Breast epithelium (tissue), 4 donors: ENCODE measurements at places on chromosomes 6 and 20. TPM values are rescaled to one million over a fixed set of nuclear protein-coding genes. Genes with fewer than 3 reads are reported as not detected.

DNA sequence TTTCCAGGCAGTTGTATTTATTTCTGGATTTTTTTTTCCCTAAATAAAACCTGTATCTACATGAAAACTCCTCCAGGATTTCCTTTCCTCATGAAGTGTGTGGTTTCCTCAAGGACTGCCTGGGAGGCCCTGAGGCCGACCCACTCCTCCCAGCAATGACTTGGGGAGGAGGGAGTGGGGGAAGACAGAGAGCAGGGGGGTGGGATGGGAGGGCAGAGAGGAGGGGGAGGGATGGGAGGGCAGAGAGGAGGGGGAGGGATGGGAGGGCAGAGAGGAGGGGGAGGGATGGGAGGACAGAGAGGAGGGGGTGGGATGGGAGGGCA is 161.8 kb upstream of the AGPAT4 start:
- no peaks in the 10 kb centered on the region for H3K27me3 ChIP-seq
- H3K4me3 ChIP-seq, result no peak overlapping the region
- peaks cover 3% of the 10 kb centered on the region for H3K4me1 ChIP-seq
- H3K36me3 ChIP-seq, result no peaks in the 10 kb centered on the region
- peak overlapping the region; percentile 74 for H3K27ac ChIP-seq
- no peak for DNase-seq

TRMT11 gene
- 39.7 TPM for total RNA-seq

GRCh38 chr6:2158596-2159271 is 86.7 kb downstream of the GMDS start:
- no peaks in the 10 kb centered on the region for H3K36me3 ChIP-seq
- H3K4me3 ChIP-seq, result no peak overlapping the region
- no peak overlapping the region for H3K27ac ChIP-seq
- H3K27me3 ChIP-seq, result no peaks in the 10 kb centered on the region
- DNase-seq, result no peak

GRCh38 chr6:147752689-147753403 is 244.4 kb downstream of the SAMD5 start:
- no peak overlapping the region for H3K27ac ChIP-seq
- no peaks in the 10 kb centered on the region for H3K27me3 ChIP-seq
- no peak overlapping the region for H3K4me3 ChIP-seq

LY6G5C gene
- total RNA-seq, result 1.9 TPM

HRH3 gene
- total RNA-seq, result not detected

- H3K27ac ChIP-seq, result no peak overlapping the region
- no peaks in the 10 kb centered on the region for H3K36me3 ChIP-seq
Measured at GRCh38 chr20:56943946-56944945, 315.1 kb downstream of the TFAP2C start.

DUSP15 gene
- total RNA-seq, result 1.9 TPM

DNA sequence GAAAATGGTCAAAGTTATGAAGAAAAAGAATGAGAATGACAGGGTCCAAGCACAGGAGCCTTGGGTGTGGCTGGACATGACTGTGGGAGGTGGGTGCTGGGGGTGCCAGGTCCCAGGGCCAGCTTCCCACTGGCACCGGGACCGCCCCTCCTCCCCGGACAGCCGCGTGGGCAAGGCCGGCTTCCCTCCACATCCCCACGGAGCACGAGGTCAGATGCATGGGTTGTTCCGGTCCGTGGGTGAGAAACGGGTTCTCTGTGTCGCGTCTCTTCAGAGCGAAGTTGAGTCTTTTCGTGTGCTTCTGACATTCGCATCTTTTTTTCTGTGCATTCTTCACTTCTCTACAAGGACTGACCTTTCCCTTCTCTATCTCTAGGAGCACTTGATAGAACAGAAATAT is 30.1 kb downstream of the KIF25 start:
- DNase-seq, result peak; percentile 2
- no peaks in the 10 kb centered on the region for H3K4me1 ChIP-seq
- no peaks in the 10 kb centered on the region for H3K36me3 ChIP-seq
- no peak overlapping the region for H3K27ac ChIP-seq

GRCh38 chr20:5153612-5154542 is 27.1 kb downstream of the CDS2 start:
- no peak overlapping the region for H3K4me3 ChIP-seq
- H3K27me3 ChIP-seq, result no peaks in the 10 kb centered on the region
- H3K36me3 ChIP-seq, result no peaks in the 10 kb centered on the region

MAN1A1 gene
- 481 TPM for total RNA-seq

ZFAND3 gene
- 36.0 TPM for total RNA-seq

DNA sequence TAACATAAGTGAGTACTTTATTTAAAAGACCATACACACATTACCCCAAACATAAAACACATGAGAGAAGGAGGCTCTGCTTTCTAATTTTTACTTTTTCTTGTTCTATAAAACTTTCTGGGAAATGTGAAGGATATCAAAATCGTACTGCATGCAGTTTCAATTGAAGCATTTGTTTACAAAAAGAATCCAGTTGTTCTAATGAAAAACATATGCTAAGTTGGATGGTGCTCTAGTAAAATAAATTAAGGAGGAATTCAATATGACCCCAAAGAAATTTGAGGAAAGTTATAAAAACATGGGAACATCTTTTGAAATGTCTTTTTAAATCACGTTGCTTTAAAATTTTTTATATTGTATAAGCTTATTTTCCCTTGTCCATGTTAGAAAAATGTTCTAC is 37.6 kb downstream of the OR2B6 start:
- DNase-seq, result no peak
- no peak overlapping the region for H3K27ac ChIP-seq
- no peak overlapping the region for H3K4me3 ChIP-seq
- no peaks in the 10 kb centered on the region for H3K4me1 ChIP-seq
- H3K36me3 ChIP-seq, result no peaks in the 10 kb centered on the region

PAK5 gene
- not detected for total RNA-seq

DNA sequence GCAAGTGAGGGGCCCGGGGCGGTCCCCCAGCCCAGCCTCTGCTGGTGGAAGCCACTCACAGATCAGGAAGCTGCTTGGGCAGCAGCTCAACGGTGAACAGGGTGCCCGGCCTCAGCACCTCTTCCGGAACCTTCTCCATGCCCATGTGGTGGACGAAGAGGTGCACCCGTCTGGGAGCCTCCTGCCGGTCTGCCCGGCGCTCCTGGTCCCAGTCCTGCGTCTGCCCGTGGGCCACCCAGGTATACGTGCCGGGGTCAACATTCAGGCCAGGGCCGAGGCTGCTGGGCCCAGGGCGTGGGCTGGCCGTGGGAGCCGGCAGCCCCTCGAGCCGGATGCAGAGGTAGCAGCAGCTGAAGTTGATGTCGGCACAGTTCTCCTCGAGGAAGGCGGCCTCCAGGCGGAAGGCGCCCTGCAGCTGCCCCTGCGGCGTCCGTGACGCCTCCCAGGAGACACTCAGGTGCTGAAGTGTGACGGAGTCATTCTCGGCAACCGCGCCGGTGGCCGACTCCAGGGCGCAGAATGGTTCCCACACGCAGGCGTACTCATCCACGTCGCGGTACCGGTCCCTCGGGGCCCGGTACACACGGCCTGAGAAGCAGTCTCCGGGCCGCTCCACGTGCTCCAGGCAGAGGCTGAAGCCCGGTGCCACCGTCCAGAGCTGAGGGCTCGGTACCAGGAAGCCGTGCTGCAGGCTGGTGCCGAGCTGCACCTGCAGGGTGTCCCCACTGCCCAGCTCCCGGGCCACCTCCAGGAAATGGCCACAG is 8.7 kb downstream of the FNDC11 start:
- H3K36me3 ChIP-seq, result peaks cover 11% of the 10 kb centered on the region

NR2E1 gene
- not detected for total RNA-seq

- no peaks in the 10 kb centered on the region for H3K36me3 ChIP-seq
- no peaks in the 10 kb centered on the region for H3K27me3 ChIP-seq
- H3K27ac ChIP-seq, result peak overlapping the region; percentile 93
- H3K4me1 ChIP-seq, result peaks cover 5% of the 10 kb centered on the region
Measured at GRCh38 chr20:33789109-33789857, 21.9 kb upstream of the CHMP4B start.

- DNase-seq, result no peak
- no peak overlapping the region for H3K4me3 ChIP-seq
- no peaks in the 10 kb centered on the region for H3K4me1 ChIP-seq
- H3K27me3 ChIP-seq, result no peaks in the 10 kb centered on the region
- no peaks in the 10 kb centered on the region for H3K36me3 ChIP-seq
Measured at GRCh38 chr6:90251295-90251992, 45.2 kb downstream of the BACH2 start.
